ENCODE measurements at places on chromosomes 4 and X.

DNA sequence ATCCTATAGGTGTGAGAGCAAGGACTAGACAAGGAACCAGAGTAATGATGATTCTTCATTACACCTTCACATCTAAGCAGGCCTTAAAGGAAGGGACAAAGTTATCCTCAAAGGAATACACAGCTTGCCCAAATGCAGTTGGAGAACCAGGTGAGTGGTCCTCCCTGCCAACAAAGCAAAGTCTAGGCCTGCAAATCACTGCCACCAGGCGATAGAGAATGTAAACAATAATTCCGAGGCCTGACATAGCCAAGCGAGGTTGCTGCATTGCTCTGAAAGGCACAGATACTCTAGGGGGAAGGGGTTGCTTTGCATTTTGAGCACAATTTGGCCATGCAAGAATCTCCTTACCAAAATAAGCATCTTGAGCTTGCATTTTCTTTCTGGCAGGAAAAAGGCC, 178.2 kb upstream of the FAT1 start:
- no peak overlapping the region for H3K27ac ChIP-seq
- no peaks in the 10 kb centered on the region for H3K27me3 ChIP-seq
- H3K4me3 ChIP-seq = no peak overlapping the region
- no peak for DNase-seq
- no peaks in the 10 kb centered on the region for H3K4me1 ChIP-seq

DNA sequence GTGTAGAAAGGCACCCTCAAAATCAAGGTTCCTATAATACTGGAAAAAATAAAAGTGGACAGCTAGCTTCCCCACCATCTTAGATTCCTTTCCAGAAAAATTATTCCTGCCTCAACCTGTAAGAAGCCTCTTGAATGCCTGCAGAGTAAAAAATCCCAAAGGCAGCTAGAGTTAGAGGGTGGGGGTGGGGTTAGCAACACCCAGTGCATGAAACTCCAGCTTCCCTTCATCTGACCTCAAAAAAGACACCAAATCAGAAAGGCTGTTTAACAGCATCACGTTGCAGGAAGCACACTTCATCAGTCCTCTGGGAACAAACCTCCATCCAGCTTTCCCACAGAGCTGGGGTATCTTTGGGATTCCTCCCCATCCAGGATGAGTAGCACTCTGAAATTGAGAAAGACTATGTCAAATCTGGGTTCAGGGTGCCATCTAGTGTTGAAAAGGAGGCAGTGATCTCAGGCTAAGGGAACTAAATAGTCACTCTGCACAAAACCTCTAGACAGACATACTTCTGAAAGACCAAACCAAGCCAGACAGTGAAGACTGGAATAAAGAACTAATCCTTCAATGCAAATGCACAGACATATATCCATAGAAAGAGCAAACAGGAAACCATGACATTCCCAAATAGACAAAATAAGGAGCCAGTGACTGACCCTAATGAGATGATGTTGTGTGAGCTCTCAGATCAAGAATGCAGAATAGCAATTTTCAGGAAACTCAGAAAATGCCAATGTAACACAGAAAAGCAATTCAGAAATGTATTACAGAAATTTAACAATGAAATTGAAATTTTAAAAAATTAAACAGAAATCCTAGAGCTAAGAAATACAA, 97.9 kb downstream of the ARHGEF9 start:
- DNase-seq = no peak
- no peak overlapping the region for H3K4me3 ChIP-seq
- no peaks in the 10 kb centered on the region for H3K27me3 ChIP-seq
- no peaks in the 10 kb centered on the region for H3K36me3 ChIP-seq
- H3K4me1 ChIP-seq = no peaks in the 10 kb centered on the region

- peak; percentile 65 for DNase-seq
- H3K36me3 ChIP-seq = no peaks in the 10 kb centered on the region
- no peaks in the 10 kb centered on the region for H3K4me1 ChIP-seq
- H3K27me3 ChIP-seq = no peaks in the 10 kb centered on the region
- no peak overlapping the region for H3K27ac ChIP-seq
These were observed 32.1 kb upstream of the MTNR1A start for GRCh38 chr4:186587416-186588018.

GRCh38 chrX:24877854-24878650, 137.7 kb downstream of the ARX start:
- peaks cover 4% of the 10 kb centered on the region for H3K27me3 ChIP-seq
- H3K4me3 ChIP-seq = no peak overlapping the region
- no peaks in the 10 kb centered on the region for H3K36me3 ChIP-seq
- H3K4me1 ChIP-seq = no peaks in the 10 kb centered on the region
- no peak overlapping the region for H3K27ac ChIP-seq

Data from uterus (tissue), 4 donors.